ENCODE measurements at places on chromosomes 2 and 18.

DNA sequence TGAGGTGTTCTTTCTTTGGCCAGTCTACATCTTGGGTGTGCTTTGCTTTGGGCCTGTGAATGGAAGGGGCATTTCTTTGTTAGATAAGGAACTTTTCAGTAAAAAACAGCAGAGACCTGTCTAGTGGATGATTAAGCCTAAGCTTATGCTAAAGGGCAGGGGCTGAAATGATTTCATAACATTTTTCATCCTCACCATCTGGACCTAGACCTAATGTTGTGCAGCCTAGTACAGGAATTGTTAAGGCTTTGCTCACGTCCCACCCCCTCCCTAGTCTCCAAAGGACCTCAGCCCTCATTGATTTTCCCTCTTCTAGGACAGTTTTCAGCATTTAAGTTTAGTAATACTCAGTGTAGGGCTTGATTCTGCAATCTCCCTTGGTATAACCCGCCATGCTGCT lies 111.8 kb downstream of the PRKCE start:
- no peak for DNase-seq

- no peak for DNase-seq
These were observed 116.4 kb downstream of the COL6A3 start for GRCh38 chr2:237297421-237298150.

GRCh38 chr2:178574789-178575188 lies 94.5 kb downstream of the PLEKHA3 start:
- no peak for DNase-seq

- DNase-seq, result no peak
These were observed 62.5 kb upstream of the DTNB start for GRCh38 chr2:25735835-25736234.

- no peak for DNase-seq
These were observed 376.2 kb downstream of the SETBP1 start for GRCh38 chr18:45056926-45057325.

GRCh38 chr2:1915746-1916145 lies 171.4 kb upstream of the PXDN start:
- DNase-seq, result no peak

- no peak for DNase-seq
These were observed 33.1 kb upstream of the REG3G start for GRCh38 chr2:78992451-78992806.

- DNase-seq, result no peak
These were observed 51.2 kb upstream of the UBE2F start for GRCh38 chr2:237915576-237915975.

DNA sequence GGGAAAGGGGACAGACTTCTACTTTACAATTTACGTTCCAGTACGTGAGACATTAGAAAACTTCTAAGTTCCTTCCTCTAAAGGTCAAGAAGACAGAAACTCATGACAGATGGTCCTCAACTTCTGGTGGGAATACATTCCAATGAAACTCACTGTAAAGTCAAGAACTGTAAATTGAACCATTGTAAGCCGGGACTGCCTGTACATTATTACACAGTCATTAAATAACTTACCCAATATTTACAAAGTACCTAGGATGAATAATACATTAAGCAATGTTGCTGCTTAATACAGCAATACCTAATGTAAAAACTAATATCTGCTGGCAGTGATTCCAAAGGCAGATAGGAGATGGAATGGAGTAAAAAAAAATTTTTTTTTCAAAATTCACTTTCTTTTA lies 51.9 kb downstream of the CDH2 start:
- no peak for DNase-seq

- DNase-seq, result no peak
These were observed 28.0 kb downstream of the RNF144A start for GRCh38 chr2:6945087-6945813.
